ENCODE measurements at places on chromosomes 12 and 14.

DNA sequence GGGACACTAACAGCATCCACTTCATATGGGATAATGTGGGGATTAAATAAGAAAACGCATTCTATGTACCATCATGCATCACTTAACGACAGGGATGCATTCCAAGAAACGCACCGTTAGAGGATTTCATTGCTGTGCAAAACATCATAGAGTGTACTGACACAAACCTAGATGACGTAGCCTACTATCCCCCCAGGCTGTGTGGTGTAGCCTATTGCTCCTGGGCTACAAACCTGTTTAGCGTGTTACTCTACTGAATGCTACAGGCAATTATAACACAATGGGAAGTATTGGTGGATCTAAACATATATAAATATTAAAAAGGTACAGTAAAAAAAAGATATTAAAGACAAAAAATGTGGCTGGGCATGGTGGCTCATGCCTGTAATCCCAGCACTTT is 230.6 kb downstream of the KSR2 start:
- DNase-seq = no peak

DNA sequence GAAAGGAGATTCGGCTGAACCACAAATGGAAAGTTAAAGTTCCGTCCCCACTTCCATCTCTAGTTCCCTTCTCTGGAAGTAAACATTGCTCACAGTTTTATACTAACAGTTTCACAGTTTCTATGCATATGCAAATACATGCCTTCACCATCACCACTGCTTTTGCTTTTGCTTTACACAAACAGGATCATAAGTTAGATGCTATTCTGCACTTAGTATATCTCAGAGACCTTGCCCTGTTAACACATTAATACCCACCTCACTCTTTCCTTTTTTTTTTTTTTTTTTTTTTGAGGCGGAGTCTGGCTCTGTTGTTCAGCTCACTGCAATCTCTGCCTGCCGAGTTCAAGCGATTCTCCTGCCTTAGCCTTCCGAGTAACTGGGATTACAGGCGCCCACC is 890 bp downstream of the TEP1 start:
- no peak for DNase-seq

DNA sequence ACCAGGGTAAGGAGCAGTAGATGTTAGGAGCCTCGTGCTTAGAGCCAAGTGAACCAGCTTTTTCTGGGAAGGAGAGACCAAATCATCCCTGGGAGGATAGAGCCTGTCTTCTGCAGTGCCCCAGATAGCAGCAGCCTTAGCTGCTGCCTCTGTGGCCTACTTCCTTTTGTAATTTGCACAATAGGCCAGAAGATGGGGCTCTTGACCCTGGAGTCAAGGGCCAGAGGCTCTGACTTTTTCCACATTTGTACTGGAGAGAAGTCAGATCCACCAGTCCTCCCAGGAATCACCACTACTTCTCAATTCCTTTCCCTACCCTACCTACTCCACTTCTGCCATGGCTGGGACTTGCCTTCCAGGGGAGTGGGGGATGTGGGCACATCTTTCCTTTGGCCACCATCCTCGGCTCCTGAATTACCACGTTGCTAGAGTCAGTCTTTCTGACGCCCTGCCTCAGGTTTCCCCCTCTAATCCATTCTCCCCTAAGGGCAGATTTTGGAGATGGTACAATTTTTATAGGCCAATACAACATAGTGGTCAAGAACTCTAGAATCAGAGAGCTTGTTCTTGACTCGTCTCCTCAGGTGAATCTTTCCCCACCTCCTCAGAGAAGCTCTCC is 3.3 kb upstream of the SLC4A8 start:
- DNase-seq = peak; percentile 73

GRCh38 chr12:48512855-48513254 is 12.6 kb upstream of the OR8S1 start:
- DNase-seq = no peak

DNA sequence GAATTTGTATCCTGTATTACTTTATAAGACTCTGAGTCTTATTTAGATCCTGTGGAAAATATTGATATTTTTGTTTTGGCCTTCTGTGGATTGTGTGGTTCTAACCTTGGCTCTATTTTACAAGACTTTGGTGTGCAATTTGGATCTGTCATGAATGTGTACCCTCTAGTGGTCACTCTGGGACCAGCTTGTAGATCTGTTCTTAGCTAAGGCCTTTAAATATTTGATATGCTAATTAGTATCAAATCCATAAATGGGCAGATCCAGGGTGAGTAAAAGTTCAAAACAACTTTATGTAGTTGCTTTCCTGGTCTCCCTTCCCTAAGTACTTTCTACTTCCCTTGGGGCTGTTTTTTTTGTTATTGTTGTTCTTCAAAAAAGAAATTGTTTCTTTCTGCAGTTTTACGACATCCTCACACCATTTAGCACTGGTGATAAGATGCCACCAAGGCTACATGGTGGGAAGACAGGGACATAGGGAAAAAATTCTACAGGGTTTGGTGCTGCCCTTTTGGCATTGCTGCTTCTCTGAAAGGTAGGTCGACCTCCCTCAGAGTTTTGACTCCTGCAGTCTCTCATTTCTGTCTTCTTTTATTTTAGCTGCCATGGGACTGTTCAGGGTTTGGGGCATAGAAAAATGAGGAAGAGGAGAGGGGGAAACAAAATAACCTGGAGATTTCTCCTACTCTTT is 238.5 kb downstream of the GPHN start:
- DNase-seq = peak; percentile 28

GRCh38 chr14:49497725-49498348 is 88.3 kb downstream of the RPS29 start:
- DNase-seq = peak; percentile 73

DNA sequence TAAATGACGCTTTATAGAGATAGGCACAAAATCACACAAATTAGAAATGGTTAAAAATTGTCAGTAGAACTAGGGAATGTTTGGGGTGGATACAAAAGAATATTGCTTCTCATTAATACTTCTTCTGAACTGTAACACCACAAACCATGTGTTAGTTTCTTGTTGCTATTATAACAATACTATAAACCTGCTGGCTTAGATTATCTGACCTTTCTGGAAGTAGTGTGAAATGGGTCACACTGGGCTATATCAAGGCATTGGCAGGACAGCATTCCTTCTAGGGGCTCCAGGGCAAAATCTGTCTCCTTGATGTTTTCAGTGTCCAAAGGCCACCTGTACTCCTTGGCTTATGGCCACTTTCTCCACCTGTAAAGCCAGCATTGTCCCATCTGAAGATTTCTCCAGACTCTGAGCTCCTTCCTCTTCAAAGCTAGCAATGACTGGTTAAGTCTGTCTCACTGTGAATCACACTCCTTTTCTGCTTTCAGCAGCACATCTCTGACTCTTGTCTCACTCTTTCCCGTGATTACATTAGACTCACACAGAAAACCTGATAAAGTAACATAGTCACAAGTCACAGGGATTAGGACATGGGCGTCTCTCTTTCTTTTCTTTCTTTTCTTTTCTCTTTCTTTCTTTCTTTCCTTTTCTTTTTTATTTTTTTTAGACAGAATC is 86.3 kb downstream of the SLC15A4 start:
- no peak for DNase-seq

DNA sequence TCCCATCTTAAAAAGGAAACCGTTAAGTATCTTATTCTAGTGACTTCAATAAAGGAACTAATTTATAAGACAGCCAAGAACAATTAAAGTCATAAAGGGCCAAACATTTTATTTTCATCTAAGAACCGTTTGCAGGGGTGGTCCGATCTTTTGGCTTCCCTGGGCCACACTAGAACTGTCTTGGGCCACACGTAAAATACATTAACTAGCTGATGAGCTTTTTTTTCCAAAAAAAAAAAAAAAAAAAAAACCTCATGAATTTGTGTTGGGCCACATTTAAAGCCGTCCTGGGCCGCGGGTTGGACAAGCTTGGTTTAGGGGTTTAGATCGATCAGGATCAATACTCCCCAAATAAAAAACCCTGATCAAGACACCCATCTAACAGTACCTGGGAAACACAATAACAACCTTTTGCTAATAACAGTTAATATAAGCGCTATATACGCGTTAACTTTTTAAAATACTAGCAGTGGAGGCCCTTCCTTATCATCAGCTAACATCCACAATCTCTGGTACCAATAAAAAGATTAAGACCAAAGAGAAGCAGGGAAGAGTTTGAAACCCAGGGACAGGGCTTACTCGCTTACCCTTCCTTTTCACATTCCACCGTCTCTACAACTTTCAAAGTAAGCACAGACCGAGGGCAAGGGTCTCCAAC is 1.1 kb downstream of the NAP1L1 start:
- no peak for DNase-seq

- DNase-seq = no peak
Measured at GRCh38 chr12:43912859-43913258, 77.0 kb downstream of the TMEM117 start.

DNA sequence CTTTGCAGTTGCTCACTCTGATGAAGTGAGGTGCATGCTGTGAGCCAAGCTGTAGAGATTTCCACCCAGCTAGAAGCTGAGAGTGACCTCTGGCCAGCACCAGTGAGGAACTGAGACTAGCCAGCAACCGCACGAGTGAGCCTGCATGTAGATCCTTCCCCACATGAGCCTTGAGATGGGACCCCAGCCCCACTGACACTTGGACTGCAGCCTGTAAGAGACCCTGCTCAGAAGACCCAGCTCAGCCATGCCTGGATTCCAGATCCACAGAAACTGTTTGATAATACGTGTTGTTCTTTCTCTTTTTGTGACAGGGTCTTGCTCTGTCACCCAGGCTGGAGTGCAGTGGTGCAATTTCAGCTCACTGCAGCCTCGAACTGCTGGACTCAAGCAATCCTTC is 229.2 kb downstream of the GLT1D1 start:
- DNase-seq = no peak

- no peak for DNase-seq
Measured at GRCh38 chr14:59154373-59154772, 34.1 kb upstream of the DAAM1 start.

GRCh38 chr12:89676930-89677329 is 31.7 kb downstream of the ATP2B1 start:
- no peak for DNase-seq

DNA sequence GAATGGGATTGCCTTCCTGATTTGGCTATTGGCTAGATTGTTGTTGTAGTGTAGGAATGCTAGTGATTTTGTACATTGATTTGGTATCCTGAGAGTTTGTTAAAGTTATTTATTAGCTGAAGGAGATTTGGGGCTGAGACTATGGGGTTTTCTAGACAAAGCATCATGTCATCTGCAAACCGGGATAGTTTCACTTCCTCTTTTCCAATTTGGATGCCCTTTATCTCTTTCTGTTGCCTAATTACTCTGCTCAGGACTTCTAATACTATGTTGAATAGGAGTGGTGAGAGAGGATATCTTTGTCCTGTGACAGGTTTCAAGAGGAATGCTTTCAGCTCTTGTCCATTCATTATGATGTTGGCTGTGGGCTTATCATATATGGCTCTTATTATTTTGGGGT is 265.7 kb upstream of the MGAT4C start:
- DNase-seq = no peak

- no peak for DNase-seq
Measured at GRCh38 chr12:76186131-76186906, 101.8 kb upstream of the NAP1L1 start.

DNA sequence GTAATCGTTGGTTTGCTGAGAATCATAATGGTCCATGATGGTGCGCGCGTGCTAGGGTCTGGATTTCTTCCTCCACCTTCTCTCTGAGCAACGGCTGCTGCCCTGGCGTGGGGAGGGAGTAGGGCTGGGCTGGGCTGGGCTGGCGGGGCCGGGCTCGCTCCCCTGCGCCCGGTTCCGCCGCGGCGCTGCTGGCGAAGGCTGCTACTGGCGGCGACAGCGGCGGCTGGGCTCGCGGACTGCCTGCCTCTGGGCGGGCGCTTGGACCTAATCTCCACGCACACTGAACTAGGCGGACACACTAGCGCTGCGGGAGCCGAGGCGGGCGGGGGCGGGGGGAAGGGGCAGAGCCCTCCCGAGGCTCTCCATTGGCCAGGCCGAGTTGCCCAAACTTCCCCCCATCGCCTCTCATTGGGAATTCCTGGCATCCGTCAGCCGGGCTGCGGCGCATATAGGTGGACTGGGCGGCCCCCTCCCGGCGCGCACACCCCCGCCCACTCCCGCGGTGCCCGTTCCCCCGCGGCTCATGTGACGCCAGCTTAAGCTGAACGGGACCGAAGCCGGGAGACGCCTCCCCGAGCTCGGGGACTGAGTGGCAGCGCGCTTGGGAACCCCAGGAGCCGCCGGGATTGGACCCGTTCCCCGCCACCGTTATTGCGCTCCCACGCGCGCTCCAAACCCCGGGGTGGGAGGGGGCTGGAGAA is at the start of gene ACTN1:
TSS of gene ACTN1 (minus strand) at position 282 of the 701 bp plus-strand sequence. CDS start at position 36, 246 bp downstream.
- DNase-seq = peak; percentile 94

DNA sequence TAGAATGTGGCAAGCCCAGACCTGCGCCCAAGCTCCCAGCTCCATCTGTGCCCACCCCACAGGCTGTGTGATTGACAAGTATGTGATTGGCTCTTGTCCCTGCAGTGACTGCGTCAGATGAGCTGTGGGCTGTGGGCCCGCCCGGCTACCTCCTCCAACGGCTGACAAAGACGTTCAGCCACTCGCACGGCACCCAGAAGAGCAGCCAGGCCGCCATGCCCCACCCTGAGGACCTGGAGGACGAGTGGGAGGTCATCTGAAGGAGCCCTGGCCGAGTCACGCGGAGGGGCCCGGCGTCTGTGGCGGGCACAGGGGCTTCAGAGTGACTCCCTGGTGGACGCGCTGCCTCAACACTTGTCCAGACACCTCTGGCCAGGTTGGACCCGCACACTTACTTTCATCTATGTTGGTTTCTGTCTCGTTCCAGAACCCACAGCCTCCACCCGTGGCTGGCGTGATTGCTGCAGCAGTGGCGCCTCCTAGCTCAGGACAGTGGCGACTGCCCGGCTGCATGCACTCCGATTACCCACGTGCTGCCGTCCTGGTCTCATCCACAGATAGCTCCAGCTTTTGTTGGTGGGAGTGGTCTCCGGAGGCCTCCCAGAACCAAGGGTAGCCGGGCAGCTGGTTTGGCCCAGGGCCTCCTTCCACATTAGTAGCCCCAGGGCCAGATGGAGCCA is 11.4 kb downstream of the ANKRD9 start:
- DNase-seq = peak; percentile 71

GRCh38 chr14:94121485-94121884 is 7.9 kb downstream of the IFI27L2 start:
- no peak for DNase-seq

GRCh38 chr12:71840231-71840847 is 780 bp downstream of the TBC1D15 start:
- no peak for DNase-seq

DNA sequence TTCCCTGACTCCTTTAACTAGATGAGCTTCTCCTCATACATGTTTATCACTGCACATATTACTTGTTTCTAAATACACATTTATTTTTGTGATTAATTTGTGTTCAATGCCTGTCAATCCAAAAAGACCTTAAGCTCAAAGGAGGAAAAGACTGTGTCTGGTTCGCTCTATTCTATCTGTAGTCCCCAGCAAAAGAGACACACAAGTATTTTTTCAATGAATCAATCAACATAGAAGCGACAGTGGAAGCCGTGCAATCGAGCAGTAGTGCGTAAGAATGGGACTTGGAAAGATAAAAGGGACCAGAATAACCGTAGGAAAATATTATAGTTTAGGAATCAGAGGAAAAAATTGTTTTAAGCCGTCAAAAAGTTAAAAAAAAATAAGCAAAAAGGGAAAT is 951 bp downstream of the WDHD1 start:
- no peak for DNase-seq
